ENCODE measurements at places on chromosomes 5 and 9.

- no peak for DNase-seq
Observed at GRCh38 chr5:145975361-145976066, 39.1 kb downstream of the SH3RF2 start.

GRCh38 chr9:105636331-105636730, 25.9 kb upstream of the TAL2 start:
- no peak for DNase-seq

DNA sequence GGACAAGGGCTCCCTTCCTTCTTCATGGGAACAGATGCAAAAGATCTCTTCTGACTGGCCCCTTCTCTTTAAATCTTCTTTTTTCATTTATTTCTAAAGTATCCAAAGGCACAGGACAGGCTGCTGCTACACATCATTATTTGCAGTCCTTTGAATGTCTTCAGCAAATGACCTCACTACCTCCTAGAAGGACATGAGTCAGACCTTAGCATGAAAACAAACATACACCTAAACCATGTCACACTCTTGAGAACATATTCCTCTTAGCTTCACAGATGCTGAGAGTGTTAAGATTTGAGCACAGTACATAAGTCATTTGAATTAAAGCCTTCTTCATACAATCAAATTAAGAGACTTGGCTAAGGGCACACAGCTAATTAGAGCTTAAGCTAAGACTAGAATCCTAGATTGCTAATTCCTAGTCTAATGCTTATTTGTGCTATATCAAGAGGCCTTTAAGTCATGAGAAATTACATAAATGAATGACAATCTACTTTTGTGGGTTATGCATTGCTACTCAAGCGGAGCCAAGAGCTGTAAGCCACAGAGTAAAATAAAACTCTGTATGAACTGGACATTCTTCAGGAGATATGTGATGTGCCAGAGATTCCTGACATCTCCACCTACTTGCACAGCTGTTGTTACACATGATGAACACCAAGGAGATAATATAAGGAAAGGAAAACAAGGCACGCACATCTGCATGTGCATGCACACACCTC, 109.1 kb upstream of the PTGER4 start:
- no peak for DNase-seq

GRCh38 chr5:56088967-56089829, 94.4 kb upstream of the IL6ST start:
- no peak for DNase-seq

DNA sequence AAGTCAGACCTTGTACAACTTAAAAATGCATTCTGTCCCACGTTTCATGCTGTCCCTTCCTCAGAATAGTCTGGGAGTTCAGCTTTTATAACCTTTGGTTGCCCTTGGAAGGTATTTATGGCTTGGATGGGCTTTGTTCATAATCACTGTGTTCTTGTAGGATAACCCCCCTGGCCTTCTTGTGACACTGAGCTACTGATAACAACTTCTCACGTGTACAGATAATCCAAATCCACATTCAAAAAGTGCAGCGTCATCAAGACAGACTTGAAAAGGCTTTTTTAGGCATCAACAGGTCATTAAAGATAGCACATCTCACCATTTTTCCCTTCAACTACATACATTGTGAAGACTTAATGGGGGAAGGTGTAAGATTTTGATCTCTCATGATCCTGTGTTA, 42.0 kb downstream of the SLC1A3 start:
- DNase-seq = no peak

DNA sequence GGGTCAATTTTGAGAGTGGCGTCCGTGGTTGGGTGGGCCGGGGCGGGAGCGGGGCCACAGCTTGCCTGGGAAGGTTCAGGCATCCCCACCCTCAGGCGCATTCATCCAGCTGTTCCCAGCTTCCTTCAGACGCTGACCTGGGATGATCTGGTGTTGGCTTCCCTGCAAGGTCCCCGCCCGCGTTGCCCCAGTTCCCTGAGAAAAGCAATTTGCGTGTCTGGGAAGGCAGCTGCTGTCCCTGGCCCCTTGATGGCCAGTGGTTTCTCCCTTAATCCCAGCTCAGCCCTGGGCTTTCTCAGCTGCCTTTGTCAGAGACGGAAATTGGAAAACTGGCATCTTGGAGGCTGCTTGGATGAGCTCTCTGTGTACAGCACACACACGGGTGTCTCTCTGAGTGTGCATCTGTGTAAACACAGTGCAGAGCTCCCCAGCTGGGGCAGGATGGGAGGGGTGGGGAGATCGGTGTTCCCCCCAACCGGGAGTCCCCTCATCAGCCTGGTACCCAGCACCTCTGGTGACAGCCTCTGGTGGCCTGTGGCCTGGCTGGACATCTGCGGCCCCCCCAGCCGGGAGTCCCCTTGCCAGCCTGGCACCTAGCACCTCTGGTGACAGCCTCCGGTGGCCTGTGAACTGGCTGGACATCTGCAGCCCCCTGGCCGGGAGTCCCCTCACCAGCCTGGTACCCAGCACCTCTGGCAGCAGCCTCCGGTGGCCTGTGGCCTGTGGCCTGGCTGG, 94.0 kb downstream of the COL5A1 start:
- no peak for DNase-seq

DNA sequence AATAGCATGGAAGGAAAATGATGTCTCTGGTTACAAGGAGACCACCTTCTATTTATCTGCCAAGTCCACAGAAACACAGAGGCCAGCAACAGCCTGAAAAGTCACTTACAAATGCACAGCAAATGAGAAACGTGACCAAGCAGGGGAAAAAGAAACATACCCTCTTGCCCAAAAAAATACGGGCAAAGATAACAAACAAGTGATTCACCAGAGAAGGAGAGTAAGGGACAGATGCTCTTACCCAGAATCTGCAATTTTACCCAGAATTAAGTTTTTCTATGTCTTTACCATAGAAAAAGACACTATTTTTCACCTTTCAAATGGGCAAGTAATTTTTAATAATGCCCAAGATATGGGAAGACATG, 28.1 kb downstream of the CAMSAP1 start:
- no peak for DNase-seq

- DNase-seq = no peak
Observed at GRCh38 chr5:128144491-128144890, 60.9 kb downstream of the SLC12A2 start.

DNA sequence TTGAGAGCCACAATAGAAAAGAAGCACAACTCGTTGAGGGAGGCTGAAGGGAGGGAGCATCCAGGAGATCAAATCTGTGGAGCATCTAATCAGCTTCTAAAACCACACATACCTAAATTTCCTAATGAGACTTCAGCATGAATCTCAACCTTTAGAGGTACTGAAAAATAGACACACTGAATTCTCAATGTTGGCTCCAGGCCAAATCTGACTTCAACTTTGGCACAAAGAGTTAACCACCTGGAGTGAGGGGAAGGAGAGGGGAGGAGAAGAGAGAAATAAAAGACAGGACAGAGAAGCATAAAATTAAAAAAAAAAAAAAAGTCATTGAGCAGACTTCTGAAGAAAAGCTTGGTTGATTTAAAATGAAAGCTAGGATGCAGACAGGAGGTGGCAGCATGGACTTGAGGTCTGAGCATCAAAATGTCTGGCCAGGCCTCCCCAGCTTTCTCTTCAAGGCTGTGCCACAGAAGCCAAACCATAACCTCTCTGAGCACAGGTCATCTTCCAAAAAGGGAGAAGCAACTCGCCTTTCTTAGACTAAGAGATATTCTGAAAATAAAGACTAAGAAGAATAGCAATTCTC, 205.6 kb downstream of the DENND1A start:
- no peak for DNase-seq

DNA sequence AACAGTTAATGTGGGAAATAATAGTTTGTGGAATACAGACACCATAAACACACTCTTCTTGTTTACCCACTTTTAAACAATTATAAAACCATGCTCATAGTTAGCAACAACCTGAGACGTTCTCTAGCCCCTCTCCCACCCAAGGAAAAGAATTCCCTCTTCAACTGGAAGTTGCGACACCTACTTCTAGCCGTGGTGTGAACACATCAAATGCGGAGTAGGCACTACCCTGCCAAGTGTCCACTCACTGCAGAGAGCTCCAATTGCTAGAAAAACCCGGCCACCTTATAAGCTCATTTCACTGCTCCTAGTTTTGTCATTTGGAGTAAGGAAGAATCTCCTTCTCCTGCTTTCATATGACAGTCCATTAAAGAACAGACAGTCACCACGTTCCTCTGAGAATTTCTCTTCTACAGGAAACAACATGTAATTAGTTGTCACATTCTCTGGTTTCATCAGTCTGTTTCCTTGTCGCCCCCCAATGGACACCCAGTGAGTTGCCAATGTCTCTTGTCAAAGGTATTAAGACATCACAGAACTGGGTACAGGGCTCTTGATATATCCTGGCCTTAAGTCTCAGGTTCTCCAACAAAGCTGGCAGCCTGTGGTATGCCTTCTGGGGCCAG, 47.3 kb downstream of the PRLR start:
- DNase-seq = no peak

Measured in activated T-cell treated with anti-CD3 and anti-CD28 coated beads for 1 hour (primary cell).